ENCODE measurements at places on chromosomes 16 and 17.

GRCh38 chr17:38857271-38857670, 3.8 kb upstream of the RPL23 start:
- DNase-seq, result no peak

GRCh38 chr16:83806036-83806435, 1.7 kb upstream of the HSBP1 start:
- DNase-seq, result no peak

GRCh38 chr16:30173054-30173453, 10.3 kb upstream of the CORO1A start:
- DNase-seq, result no peak

GRCh38 chr17:4003501-4004421, 39.5 kb upstream of the ATP2A3 start:
- no peak for DNase-seq

DNA sequence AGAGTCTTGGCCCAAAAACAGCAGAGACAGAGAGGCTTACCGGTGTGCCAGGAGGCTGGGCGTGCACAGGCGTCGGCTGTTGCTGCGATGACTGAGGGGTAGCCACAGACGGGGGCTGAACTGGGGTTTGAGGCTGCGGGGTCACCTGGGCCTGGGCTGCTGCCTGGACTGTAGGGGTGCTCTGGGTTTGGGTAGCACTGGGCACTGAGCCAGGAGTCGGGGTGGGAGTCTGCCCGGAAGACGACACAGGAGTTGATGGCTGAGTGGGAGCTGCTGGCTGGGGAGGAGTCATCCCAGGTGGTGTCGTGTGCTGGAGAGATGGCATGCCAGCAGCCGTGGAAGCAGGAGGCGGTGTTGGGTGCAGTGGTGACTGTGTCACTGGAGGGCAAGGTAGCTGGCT, 53.2 kb upstream of the TRAP1 start:
- DNase-seq, result no peak

DNA sequence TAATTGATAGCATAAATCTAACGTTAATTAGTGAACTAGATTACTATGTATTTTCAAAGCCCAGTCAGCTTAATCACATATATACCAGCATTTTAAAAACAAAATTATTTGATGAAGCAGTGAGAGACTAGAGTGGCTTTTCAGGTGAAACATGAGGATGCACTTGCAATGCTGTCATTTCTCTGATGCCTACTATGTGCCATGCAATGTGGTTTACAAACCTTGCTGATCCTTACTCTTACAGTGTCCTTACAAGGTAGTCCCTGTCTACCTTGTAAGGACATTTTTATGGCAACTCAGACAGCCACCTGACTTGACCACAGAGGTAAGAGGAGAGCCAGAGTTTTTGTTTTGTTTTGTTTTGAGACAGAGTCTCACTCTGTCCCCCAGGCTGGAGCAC, 42.7 kb downstream of the CYB5B start:
- DNase-seq, result no peak

DNA sequence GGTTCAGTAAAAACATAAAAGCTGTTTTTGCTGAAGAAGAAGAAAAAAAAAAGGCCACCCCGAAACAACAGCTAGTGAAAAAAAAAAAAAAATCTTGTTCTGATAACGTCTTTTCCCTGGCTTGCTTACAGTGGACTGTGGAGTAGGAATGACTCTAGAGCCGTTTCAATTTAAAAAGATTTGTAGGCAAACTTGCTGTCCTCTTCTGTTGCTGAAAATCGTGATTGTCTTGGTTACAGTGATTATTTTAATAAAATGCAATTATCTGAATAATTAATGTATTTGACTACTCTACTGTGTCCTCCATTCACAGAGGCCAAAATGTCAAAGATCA, 190.6 kb upstream of the TBX2 start:
- DNase-seq, result no peak

Data from activated CD4-positive, CD25-positive, alpha-beta regulatory T cell (primary cell).